GM12878 (cell line): ENCODE measurements at places on chromosomes 3 and 15.

DNA sequence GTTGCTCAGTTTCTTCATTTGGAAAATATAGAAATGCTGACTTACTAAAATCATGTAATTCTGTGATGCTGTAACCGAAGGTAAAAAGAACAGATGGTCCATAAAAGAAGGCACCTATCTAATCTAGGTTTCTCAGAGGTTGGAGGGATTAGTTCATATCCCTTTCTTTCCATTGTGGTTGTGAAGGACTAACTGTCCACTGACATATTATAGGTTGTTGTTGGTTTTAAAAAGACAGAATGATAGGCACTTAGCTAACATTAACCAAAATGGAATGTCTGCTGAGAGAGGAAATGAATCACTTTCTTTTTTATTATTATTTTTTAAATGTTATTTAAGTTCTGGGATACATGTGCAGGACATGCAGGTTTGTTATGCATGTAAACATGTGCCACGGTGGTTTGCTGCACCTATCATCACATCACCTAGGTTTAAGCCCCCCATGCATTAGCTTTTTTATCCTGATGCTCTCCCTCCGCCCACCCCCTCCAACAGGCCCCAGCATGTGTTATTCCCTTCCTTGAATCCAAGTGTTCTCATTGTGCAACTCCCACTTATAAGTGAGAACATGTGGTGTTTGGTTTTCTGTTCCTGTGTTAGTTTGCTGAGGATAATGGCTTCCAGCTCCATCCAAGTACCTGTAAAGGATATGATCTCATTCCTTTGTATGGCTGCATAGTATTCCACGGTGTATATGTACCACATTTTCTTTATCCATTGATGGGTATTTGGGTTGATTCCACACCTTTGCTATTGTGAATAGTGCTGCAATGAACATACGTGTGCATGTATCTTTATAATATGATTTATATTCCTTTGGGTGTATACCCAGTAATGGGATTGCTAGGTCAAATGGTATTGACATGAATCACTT, 45.8 kb downstream of the ALDH1A2 start:
- no peak for DNase-seq

DNA sequence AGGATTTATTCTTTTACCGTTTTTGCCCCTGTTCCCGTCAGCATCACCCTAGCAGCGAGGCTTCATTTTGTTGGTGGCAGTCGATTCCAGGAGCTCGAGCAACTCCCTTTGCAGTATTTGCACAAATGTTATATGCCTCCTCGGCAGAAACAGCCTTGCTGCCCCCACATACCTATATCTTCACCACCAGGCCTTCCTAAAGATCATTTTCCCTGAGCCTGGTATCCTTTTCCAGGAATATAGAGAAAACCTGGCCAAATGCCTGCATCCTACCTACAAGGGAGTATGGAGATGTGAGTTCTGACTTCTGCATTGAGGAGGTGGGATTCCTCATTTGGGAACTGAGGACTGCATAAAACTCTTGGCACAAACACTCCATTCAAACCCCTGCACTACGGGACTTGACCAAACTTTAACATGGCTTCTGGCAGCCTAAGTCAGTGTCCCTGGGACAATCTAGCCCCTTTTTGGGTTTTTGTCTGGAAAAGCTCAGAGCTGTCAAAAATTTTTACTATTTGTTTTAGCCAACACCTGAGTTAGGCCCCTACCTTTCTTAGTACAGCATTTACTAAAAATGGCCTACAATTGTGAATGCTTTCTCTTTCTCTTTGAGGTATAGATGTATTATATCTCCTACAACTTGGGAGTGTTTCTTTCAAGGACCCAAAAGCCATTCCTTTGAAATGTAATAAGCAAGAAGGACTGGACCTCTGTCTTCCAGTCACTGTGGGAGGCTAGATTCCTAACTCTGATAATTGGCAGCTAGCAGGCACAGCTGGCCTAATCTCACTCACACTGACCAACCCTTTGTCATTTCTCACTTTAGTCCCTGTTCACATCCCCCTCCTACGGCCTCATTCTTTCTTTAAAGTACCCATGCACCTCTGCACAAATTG, 12.1 kb upstream of the UBE2Q2 start:
- DNase-seq: no peak

DNA sequence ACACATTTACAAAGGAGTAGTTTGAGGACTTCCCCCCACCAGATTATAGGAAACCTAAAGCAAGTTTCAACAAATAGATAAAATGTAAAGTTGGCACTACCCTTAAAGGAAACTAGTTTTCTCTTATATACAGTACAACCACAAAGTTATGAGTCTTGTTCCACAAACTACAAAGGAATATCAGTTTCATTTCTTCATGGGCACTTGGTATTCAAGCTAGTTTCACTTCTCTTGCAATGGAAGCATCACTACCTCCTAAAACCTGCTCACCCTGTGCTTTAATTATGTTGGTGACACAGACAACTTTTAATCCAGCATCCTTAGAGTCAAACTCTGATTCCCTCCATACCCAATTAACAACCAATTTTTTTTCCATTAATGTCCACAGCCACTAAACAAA, 707.0 kb downstream of the ROBO2 start:
- peak; percentile 2 for DNase-seq

DNA sequence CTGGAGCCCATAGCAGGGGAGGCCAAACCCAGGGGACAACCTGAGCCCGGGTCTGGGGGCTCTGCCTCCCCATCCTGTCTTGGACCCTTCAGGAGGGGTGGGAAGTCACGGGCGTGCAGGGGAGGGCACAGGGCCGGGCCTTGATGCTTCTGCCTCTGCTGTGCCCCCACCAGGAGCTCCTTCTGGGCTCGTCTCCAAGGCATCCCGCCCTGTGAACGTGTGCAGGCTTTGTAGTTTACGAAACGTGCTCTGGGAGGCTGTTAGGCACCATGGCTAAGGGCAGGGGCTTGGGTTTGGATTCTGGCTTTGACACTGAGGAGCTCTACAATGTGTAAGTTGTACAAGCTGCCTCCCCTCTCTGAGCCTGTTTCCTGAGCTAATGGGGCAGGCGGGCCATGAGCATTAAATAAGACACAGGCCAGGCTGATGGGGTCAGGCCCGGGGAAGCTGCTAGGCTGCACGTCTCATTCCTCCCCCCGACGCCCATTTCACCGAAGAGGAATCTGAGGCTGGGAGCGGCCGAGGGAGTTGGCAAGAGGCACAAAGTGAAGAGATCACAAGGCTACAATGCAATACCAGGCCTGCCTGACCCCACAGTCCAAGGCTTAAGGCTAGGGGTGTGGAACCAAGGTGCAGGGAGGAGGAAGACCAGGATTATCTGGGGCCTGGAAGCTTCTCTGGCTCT, 19.6 kb downstream of the PLXND1 start:
- no peak for DNase-seq

- no peak for DNase-seq
These were observed 151.9 kb downstream of the CADPS start for GRCh38 chr3:62723166-62723913.

DNA sequence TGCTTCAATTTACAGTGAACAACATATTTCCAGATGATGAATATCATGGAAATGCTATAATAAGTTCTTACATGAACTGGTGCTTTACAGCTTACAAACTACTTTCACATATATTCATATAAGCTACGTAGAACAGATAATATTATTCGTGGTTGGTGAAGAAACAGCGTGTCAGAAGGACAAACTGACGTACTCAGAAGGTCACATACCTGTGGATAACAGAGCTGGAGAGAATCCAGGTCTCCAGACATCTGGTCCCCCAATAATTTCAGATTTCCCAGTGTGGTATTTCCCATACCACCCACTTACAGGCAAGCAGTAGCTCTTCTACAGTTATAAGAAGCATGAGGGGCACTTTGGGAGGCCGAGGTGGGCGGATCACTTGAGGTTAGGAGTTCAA, 156.6 kb downstream of the PLD1 start:
- no peak for DNase-seq

DNA sequence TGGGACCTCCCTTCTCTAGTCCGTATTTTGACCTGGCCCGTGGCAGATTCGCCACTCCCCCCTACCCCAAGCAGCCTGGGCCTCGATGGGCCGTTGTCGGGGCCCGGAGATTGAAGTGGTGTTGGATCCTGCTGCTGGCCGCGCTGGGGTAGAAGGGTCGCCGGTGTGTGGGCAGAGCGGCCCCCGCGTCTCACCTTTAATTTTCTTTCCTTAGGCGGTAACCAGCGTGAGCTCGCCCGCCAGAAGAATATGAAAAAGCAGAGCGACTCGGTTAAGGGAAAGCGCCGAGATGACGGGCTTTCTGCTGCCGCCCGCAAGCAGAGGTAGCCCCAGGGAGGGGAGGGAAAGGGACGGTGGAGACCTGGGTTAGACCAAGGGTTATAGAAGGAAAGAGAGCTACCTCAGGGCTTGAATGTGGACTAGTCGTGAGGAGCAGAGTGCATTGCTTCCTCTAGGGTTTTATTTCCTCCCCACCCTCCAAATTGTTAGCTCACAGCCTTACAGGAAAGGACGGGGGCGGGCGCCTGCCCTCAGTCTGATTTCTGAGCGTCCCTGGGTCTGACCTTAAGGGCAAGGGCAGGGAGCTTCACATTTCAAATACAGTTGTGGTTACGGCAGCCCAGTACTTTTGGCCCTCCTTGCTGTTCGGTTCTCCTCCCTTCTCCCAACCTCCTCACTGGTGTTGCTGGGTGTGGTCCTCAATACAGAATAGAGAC, 799 bp downstream of the SERF2 start:
- DNase-seq: no peak
